ENCODE measurements at places on chromosomes 12 and 14.

GRCh38 chr12:52059582-52060497 is 8.6 kb downstream of the NR4A1 start:
- DNase-seq: no peak

GRCh38 chr14:54747616-54748015 is 155.0 kb downstream of the GCH1 start:
- no peak for DNase-seq

DNA sequence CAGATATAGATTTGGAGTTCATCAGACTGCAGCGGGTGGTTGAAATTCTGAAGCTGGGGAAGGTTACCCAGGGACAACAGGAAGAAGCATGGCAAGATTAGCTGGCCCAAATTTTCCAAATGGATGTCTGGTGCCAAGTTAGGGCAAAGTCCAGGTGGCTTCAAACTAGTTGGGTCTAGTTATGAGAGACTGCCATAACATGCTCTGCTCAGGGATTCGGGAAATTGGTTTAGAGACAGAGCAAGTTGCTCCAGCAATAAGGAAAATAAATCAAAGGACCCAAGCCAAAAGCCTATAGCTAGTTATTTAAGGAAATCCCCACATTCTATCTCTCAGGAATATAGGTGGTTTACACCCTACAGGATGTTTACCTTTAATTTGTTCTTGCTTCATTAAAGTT is 125.7 kb upstream of the BTG1 start:
- DNase-seq: no peak

- no peak for DNase-seq
These were observed 70.2 kb upstream of the FBRSL1 start for GRCh38 chr12:132419631-132420246.

GRCh38 chr14:104822821-104823615 is 22.1 kb downstream of the ZBTB42 start:
- no peak for DNase-seq

DNA sequence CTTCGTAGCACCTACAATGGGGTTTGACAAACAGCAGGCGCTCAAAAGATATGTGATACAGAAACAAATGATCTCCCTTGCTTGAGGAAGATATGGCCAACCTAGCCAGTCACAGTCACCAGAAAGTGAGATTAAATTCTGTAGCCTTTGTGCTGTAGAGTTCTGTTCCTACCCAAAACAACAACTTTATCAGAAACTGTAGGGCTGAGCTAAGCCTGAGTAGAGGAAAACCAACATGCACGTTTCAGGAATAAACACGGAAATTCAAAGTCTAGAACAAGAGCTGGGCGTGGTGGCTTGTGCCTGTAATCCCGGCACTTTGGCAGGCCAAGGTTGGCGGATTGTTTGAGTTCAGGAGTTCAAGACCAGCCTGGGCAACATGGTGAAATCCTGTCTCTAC is 23.0 kb downstream of the AICDA start:
- DNase-seq: no peak

- DNase-seq: no peak
These were observed 27.2 kb upstream of the ALG10B start for GRCh38 chr12:38289396-38289795.

GRCh38 chr12:99284161-99284560 is 363.4 kb upstream of the GARIN6 start:
- DNase-seq: no peak

- no peak for DNase-seq
These were observed 14.7 kb downstream of the ZNF641 start for GRCh38 chr12:48336061-48336460.
